ENCODE measurements at places on chromosomes 7 and 10. TPM values are rescaled to one million over a fixed set of nuclear protein-coding genes. Genes with fewer than 3 reads are reported as not detected.

GRCh38 chr10:113982769-113983168, 60.9 kb upstream of the ADRB1 start:
- DNase-seq, result no peak

GRCh38 chr7:29976673-29977415, 12.8 kb downstream of the SCRN1 start:
- peak; percentile 45 for DNase-seq

DNA sequence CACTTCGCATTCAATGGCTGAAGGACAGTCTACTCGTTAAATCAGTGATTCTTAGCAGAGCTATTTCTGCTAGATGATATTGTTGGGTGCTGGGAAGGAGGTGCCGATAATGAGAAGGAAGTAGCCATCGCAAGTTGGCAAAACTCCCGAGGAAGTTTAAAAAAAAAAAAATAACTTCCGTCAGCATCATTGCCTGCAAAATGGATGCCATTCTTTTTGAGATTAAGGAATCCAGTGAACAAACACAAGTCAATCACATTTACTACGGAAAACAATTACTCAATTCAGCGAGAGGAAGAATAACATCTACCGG, 74.4 kb upstream of the SFMBT2 start:
- no peak for DNase-seq

DNA sequence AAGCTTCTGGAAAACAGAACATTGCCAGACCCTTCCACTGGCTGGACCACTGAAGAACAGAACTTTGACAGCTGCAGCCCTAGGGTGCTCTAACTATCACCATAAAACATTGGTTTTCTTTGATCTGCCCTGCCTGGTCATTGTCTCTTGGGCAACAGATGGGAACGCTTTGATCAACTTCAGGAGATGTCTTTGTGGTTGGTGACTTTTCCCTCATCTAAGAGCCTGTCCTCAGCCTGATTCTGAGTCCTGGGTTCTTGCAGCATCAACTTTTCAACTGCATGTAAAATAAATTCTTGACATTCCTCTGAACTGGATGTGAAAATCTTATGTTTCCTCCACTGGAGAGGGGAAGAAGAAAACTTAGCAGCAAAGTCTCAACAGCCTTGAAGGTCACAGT, 53.1 kb upstream of the ZNRF2 start:
- no peak for DNase-seq

- peak; percentile 25 for DNase-seq
Measured at GRCh38 chr7:40604601-40605438, 470.0 kb downstream of the SUGCT start.

- no peak for DNase-seq
Measured at GRCh38 chr10:71344993-71345480, 26.0 kb downstream of the SLC29A3 start.

The MBLAC1 gene
- 1.0 TPM for polyA plus RNA-seq

The JAZF1 gene
- not detected for polyA plus RNA-seq

The PNLIPRP3 gene
- polyA plus RNA-seq, result not detected

The OPN4 gene
- polyA plus RNA-seq, result 1.3 TPM

The TMEM178B gene
- 0.73 TPM for polyA plus RNA-seq

Measured in muscle of arm (tissue), 14 donors.